ENCODE measurements at places on chromosomes 3 and 15.

- no peak for DNase-seq
Measured at GRCh38 chr3:141386126-141386488, 17.8 kb downstream of the ZBTB38 start.

GRCh38 chr3:135760581-135760980 lies 204.9 kb upstream of the PPP2R3A start:
- DNase-seq, result no peak

DNA sequence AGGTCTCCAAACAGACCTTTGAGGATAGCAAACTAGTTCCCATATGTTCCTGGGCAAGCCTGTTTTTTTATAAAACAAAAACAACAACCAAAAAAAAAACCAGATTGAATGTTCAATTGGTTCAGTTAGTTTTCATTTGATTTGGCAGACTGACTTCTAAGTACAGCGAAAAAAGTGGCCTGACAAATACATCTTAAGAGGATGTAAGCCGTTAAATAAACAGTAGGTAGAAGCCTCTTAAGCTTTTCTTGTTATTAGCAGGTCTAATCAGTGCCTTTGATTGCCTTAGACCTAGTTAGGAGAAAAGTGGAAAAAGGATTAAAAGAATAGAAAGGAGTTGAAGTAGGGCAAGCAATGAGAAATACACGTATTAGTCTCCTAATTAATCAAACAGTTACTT lies 13.2 kb downstream of the TSC22D2 start:
- no peak for DNase-seq

DNA sequence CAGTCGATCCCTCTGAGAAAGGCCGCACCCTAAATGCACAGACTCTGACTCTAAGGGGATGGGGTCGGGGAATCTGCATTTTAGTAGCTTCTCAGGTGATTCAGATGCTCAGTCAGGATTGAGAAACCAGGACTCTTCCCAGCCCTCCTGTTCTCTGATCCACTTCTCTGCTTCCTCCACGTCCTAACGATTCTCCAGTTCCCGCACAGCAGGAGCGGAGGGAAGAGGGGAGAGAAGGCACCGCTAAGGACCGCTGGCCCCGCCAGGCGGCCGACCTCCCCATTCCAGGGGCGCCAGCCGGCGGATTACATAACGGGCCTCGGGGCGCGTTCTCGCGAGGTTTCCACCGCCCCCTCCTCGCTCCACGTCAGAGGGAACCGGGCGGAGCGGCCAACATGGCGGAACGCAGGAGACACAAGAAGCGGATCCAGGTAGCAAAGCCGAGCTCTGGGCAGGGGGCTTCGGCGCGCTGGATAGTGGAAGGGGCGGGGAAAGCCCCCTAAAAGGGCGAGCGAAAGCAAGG lies at the start of gene SEC62:
Gene SEC62, plus strand, starts transcription at position 380 of the 523 bp plus-strand sequence. Its CDS starts 16 bp downstream, at position 396.
- peak; percentile 98 for DNase-seq

GRCh38 chr3:72458375-72458774 lies 389.9 kb downstream of the SHQ1 start:
- peak; percentile 27 for DNase-seq

DNA sequence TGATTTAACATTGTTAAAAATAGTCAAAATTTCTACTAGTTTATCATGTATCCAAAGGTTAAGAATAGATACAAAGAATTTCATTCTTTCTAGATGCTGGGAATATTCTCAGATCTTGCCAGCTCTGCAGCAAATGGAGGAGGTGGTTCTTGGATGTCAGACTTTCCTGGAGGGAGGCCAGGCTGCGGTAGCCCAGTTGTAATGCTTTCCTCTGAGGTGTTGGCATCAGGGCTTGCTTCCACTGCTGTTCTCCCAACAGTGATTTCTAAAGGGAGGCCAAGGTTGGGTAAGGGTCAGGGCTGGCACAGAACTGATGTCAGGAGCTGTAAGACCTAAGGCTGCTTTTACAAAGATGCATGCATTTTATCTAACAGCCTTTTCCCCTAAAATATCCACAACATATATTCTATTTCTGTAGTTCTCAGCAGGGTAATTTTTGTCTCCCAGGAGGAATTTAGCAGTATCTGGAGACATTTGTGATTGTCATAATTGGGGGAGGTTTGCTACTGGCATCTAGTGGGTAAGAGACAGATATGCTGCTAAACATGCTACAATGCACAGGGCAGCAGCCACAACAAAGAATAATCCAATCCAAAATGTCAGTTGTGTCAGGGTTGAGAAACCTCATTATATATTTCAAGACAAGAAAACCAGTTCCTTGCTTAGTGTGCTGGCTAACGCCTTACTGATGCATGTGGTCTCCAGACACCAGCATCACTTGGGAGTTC lies 42.0 kb upstream of the SPTSSB start:
- peak; percentile 71 for DNase-seq

- no peak for DNase-seq
Measured at GRCh38 chr15:70132571-70132970, 34.9 kb upstream of the TLE3 start.

DNA sequence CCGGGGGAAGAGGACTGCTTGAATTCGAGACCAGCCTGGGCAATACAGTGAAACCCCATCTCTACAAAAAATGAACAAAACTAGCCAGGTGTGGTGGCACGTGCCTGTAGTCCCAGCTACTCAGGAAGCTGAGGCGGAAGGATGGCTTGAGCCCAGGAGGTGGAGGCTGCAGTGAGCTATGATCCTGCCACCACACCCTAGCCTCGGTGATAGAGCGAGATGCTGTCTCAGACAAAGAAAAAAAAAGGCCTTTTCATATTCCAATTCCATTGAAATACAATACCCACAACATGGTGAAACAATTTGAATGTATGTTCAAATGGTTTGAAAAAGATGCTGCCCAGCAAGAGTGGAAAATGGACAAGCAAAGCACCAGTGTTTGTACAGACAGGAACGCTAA lies 61.8 kb upstream of the ZNF148 start:
- DNase-seq, result no peak

DNA sequence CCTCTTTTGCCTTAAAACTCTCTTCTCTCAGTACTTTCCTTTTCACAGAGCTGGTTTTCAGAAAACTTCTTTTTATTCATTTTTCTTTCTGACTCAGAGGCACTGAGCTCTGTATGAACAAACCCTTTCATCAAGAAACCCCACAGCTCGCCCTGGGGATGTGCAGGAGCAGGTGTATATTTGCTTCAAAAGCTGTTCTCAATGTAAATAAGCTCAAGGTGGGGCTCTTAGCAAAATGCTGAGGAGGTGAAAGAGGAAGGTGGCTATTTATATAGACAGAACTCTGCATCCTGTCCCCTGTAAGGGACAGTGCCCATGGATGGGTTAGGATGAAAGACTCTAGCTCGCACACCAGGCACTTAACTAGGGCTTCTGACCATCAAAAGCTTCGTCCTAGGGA lies 302.0 kb downstream of the WDR72 start:
- no peak for DNase-seq

DNA sequence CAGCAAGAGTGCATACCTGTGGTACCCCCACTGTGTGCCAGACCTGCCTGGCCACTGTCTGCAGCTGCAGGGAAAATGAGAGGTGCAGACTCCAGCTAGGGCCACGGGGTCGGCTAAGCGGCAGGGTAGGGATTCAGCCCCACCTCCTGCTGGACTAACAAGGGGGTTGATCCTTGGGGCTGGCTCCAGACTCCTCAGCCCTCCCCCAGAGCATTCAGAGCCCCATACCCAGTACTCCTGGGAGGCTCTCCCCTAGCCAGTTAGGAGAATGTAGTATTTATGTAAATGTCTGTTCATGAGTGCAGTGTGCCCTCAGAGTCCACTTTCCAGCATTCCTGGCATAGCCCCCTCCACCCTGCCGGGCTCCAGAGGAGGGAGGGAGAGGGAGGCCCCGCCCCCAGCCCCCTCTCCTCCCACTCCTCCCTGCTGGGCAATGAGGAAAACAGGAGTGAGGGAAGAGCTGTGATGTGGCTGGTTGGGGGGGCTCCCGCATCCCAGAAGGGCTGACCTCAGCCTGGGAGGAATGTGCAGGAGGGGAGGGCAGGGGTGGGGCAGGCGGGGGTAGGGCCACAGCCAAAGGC lies 4.5 kb upstream of the SEMA3B start:
- DNase-seq, result peak; percentile 97

- no peak for DNase-seq
Measured at GRCh38 chr3:182179631-182180030, 467.9 kb downstream of the SOX2 start.

All from tongue (tissue), 3 donors.